ENCODE measurements at places on chromosomes 4 and X.
A peak's percentile ranks its signal among the peaks of the same experiment; 100 is the strongest.

GRCh38 chr4:39548425-39549067, 21.3 kb upstream of the UGDH start:
- no peak for DNase-seq

- no peak for DNase-seq
These were observed 1562.5 kb upstream of the ADGRL3 start for GRCh38 chr4:59637596-59637995.

- no peak for DNase-seq
These were observed 18.0 kb downstream of the STARD8 start for GRCh38 chrX:68665502-68665901.

DNA sequence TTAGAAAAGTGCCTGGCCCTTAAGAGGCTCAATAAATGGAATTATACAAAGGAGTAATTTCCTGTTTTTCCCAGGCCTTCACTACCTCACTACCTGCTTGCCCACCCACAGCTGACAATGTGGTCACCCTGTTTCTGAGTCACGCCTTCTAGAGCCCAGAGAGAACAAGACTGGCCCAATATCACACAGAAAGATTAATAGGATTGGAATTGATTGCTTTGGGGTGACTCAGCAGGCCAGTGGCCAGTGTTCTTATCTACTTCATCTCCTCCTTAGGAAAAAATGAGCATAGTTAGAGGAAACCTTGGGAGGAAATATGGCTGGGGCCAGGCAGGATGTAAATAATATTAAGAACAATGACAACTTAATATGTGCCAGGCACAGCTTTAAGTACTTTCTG, 4.5 kb upstream of the FGF16 start:
- no peak for DNase-seq

GRCh38 chrX:140477987-140478386, 26.9 kb downstream of the SOX3 start:
- no peak for DNase-seq

DNA sequence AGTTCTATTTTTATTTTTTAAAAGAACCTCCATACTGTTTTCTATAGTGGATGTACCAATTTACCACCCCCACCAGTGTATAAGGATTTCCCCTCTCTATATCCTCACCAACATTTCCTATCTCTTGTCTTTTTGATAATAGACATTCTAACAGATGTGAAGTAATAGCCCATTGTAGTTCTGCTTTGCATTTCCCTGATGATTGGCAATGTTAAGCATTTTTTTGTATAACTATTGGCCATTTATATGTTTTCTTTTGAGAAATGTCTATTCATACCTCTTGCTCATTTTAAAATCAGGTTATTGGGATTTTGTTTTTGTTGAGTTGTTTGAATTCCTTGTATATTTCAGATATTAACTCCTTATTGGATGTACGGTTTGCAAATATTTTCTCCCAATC, 251.1 kb upstream of the HTR2C start:
- no peak for DNase-seq

GRCh38 chr4:94475050-94475449, 23.3 kb downstream of the PDLIM5 start:
- DNase-seq: no peak

DNA sequence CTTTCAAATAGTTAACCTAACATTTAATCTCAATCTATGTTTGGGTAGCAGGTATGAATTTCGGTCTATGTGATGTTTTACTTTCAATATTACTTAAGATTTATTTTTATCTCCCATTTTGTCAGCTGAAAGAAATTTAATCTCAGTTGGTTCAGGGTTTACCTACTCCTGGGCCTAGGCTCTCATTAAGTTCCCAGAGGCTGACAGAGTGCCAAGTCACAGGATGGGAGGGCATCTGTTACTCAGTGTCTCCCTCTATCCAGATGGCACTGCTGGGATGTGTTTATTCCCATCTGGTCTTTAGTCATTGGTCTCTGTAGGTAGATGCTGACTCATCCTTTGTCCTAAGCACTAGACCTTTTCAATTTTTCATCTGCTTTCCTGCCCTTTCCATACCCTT, 129.4 kb upstream of the ARSJ start:
- no peak for DNase-seq

- DNase-seq: peak; percentile 29
These were observed 3.9 kb upstream of the SYN1 start for GRCh38 chrX:47623540-47624027.
